ENCODE measurements at places on chromosomes 1 and 21.
A peak's percentile ranks its signal among the peaks of the same experiment; 100 is the strongest.

DNA sequence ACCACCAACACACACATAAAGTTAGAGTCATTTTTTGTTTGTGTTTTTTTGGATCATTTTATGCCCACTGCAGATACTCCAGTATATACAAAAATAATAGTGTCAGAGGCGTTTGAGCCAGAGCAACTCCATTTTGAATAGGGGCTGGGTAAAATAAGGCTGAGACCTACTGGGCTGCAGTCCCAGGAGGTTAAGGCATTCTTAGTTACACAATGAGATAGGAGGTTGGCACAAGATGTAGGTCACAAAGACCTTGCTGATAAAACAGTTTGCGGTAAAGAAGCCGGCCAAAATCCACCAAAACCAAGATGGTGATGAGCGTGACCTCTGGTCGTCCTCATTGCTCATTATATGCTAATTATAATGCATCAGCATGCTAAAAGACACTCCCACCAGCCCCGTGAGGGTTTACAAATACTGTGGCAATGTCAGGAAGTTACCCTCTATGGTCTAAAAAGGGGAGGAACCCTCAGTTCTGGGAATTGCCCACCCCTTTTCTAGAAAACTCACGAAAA lies 40.6 kb downstream of the GJA5 start:
- DNase-seq, result no peak

DNA sequence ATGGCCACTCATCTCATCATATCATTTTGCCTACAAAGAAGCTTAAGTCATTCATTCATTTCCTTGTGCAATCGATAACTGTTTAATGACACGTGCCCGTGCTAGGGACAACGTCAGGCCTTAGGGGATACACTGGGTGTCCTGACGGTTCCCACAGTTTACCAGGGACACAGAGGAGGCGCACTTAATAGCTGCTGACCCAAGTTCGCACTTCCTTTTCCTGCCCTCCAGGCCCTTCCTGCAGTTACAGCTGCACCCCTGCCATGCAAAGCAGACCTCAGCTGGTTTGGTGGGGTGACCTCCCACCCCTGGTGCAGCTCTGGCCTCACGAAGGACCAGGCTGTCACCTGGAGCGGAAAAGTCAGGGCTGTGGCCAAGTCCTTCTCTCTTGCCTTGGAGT lies 4.2 kb downstream of the SPATA21 start:
- DNase-seq, result no peak

DNA sequence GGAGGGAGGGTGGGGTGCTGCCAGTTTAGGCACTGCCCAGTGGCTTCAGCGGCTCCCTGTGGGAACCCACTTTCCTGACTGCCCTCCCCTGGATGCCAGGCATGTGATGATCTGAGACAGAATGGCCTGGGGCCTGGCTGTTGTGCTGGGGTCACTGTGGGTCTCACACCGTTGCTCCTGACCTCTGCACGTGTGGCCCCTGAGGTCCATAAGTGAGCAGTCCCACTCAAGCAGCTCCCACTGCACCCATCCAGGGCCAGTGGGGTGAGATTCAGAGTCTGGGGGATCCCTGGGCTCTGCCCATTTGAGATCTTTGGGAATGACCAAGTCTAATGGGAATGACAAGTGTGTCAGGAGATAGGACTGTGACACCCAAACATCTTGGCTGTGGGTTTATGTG lies 18.0 kb downstream of the PODN start:
- no peak for DNase-seq

GRCh38 chr1:31069392-31069791 lies 3.9 kb upstream of the PUM1 start:
- DNase-seq, result no peak

- no peak for DNase-seq
These were observed 11.7 kb upstream of the RNF2 start for GRCh38 chr1:185033686-185034085.

- DNase-seq, result no peak
These were observed 30.7 kb downstream of the GRHL3 start for GRCh38 chr1:24349891-24350290.

DNA sequence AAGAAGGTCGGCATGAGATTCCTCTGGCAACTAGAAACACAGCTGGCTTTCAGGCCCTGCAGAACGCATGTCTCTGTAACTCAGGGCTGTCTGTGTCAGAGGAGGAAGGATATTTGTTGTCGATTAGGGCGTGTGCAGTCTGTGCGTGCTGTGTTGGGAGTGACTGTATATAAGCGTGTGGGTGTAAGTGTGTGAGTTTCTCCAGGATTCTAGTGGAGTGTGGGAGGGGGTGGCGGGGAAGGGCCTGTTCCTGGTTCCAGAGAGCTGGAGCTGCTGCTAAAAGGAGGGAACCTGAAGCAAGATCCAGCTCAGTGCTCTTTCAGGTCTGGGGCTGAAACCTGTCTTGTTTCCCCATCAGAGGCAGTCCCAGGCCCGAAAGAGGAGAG lies 74.3 kb downstream of the SLC16A1 start:
- peak; percentile 10 for DNase-seq

DNA sequence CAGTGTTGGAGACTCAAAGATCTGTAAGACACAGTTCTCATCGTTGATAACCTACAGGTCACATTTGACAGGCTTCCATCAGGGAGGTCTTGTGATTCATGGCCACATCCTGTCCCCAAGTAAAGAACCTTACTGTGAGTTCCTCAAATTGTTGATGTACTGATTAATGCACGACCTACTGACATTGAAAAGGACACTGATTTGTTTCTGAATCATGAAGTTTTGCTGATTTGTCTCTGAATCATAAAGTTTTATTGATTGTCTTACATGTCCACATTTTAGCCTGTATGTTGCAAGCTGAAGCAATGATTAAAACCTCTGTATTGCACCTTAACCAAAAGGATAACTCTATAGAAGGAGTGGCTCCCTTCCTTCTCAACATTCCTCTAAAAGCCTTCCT lies 476.3 kb upstream of the RUNX1 start:
- DNase-seq, result no peak

GRCh38 chr1:27856561-27857343 lies 15.6 kb upstream of the THEMIS2 start:
- no peak for DNase-seq

DNA sequence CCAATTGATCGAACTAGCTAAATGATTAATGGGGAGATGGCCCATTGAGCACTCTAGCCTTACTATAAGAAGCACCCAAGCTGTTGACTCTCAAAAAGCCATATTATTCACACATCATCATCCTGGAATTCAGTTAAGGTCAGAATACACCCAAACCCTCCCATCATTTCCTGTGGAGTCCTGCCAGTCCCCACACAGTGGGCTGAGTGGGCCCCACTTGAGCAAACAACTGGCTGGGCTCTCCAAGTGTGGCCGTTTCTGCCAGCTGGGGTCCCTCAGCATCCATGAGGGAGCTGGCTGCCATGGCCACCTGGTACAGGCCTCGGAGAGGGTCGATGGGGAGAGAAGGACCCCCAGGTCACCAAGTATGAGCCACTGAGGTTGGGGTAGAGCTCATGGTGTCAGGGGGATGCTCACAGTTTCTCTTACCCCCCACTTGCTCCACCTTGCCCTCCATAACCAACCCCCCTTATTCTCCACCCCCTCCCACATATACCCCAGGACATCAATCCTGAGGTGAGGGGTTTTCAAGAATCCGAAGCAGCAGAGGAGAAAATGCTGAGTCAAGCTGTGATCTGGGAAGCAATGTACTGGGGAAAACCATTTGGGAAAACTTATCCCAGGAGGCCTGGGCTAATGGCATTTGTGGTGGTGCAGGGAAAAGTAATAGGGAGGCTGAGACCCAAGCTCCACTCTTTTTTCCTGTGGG lies 60.3 kb downstream of the UBE2T start:
- DNase-seq, result no peak
